LHCN-M2 (cell line): ENCODE measurements at places on chromosomes 4 and X. TPM values are rescaled to one million over a fixed set of nuclear protein-coding genes. Genes with fewer than 3 reads are reported as not detected.

The COL4A6 gene
- total RNA-seq, result 0.75 and 0.83 TPM in 2 replicates

The PCDH19 gene
- total RNA-seq, result not detected in 2 replicates

The ITIH6 gene
- total RNA-seq, result not detected in 2 replicates

The PARM1 gene
- total RNA-seq, result 1.2 and 2.0 TPM in 2 replicates

The KDR gene
- 15.8 and 19.3 TPM in 2 replicates for total RNA-seq

The PNMA3 gene
- total RNA-seq, result not detected in 2 replicates

The AREG gene
- total RNA-seq, result 75.3 and 95.8 TPM in 2 replicates

The ZNF141 gene
- total RNA-seq, result 8.5 and 9.2 TPM in 2 replicates

The LDB2 gene
- not detected in 2 replicates for total RNA-seq

The MAGEA8 gene
- not detected in 2 replicates for total RNA-seq

The OTC gene
- total RNA-seq, result not detected in 2 replicates

The CD38 gene
- not detected in 2 replicates for total RNA-seq

The GLUD2 gene
- 0.34 and 0.45 TPM in 2 replicates for total RNA-seq

The PWWP3B gene
- total RNA-seq, result 12.2 and 16.7 TPM in 2 replicates

The FDCSP gene
- total RNA-seq, result not detected in 2 replicates

- DNase-seq, result no peak
Measured at GRCh38 chr4:74541667-74542066, 96.7 kb downstream of the AREG start.

DNA sequence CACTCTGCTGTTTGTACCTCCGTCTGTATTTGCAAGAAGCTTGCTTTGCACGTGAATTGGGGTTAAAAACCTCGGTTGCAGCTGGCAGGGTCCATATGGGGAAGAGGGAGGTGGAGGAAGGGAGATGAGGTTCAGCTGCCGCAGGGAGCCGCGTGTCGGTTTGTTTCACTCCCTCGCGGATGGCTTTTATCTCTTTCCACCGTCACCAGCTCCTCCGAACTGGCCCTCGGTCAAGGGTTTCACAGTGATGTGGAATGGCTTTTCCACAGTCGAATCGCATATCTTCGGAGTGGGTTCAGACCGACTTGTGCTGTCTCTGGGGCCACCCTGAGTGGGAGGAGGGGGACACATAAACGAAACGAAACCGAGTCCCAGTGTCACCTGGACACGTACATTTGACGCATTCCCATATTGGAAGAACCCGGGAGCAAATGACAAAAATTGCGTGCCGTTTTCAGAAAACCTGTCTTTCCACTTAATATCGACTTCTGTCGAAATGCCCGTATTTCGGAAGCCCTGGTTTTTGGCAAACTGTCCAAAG lies 929 bp downstream of the ZBTB33 start:
- DNase-seq, result peak; percentile 17

DNA sequence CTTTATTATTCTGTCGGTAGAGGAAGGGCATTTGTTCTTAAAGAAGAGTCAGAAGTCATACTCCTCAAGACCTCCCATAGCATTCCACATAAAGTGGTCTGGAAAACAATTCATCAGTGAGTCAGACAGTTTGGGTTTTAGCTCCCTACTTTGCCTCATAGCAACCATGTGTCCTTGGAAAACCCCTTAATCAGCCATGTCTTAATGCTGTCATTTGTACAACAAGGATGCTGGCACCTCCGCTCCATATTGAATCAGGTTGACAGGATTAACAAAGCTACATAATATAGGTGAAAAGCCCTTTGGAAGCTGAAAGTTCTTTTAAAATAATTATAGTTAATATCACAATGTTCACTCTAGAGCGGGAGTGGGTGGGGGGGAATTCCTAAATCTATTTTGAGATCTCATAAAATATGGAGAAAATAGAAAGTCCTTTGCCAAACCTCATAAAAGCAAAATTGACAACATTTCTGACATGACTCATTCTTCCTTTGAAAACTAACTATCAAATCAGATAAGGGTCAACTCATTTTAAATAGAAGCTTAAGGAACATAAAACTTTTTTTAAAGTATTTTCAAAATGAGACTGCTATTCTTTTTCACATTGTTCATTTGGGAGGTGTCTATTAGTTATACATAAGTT lies 37.3 kb upstream of the GUCY1A1 start:
- DNase-seq, result no peak

GRCh38 chr4:76781698-76782595 lies 116.0 kb downstream of the SOWAHB start:
- DNase-seq, result peak; percentile 99

GRCh38 chr4:81030061-81030980 lies at the start of gene BMP3:
Gene BMP3 (plus strand): TSS chr4:81030708. CDS start chr4:81031285, 577 bp downstream.
- peak; percentile 31 for DNase-seq

DNA sequence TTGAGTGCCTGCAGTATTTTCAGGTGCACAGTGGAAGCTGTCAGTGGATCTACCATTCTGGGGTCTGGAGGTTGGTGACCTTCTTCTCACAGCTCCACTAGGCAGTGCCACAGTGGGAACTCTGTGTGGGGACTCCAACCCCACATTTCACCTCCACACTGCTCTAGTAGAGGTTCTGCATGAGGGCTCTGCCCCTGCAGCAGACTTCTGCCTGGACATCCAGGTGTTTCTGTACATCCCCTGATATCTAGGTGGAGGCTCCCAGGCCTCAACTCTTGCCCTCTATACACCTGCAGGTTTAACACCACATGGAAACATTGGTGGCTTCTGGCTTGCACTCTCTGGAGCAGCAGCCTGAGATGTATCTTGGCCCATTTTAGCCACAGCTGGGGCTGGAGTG lies 17.0 kb upstream of the NELFA start:
- no peak for DNase-seq

DNA sequence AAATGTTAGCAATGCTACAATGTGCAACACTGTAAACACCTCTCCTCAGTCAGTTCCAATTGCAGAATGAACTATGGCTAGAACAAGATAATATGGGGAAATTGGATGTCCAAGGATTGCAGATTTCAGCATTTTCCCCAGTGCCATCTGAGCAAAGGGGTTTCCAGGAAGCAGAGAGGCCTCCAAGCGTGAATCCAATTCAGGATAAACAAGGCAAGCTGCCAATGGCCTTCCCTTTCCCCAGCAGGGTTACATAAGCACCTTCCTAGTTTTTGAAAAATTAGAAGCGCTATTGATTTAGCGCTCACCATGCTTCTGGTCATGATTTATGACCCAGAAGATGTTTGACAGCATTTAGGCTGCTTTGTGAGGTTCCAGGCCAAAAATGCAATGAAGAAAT lies 223.0 kb upstream of the GATB start:
- no peak for DNase-seq

- DNase-seq, result no peak
Measured at GRCh38 chr4:40515398-40516293, 114.0 kb downstream of the RBM47 start.

DNA sequence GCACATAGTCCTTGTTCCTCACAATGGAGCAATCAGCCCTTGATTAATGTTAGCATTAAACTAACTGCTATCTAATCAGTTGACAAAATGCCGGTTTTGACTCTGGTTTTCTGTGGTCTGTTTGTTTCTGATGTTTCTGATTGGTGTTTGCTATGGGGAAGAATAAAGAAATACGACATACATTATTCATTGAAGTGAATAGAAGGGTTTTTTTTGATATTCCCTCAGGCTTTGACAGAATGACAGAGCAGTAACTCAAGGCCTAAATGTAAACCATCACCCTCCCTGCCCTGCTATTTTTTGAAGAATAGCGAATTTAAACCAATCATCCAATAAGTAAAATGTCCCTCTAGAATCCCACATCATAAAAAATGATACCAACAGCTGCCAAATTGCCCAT lies 65.5 kb upstream of the HS3ST1 start:
- DNase-seq, result no peak

DNA sequence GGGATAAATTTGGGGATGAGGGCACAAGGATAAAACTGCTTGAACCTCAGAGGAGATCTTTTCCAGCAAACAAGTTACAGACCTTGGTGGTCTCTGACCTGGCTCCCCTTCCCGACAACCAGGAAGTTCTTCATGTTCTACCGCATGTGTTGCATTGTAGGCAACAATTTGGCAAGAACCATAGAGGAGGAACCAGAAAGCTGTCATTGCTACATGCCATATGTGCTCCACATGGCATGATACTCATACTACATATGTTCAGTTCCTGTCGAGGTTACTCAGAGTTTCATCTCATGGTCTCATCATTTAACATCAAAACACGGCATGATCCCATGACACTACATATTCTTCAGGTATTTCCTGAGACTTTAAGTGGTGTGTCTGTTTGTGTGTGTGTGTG lies 235.9 kb downstream of the OR13H1 start:
- DNase-seq, result no peak

- no peak for DNase-seq
Measured at GRCh38 chrX:130848763-130849162, 54.2 kb downstream of the ENOX2 start.

GRCh38 chrX:44162964-44163475 lies 180.5 kb downstream of the EFHC2 start:
- DNase-seq, result no peak

DNA sequence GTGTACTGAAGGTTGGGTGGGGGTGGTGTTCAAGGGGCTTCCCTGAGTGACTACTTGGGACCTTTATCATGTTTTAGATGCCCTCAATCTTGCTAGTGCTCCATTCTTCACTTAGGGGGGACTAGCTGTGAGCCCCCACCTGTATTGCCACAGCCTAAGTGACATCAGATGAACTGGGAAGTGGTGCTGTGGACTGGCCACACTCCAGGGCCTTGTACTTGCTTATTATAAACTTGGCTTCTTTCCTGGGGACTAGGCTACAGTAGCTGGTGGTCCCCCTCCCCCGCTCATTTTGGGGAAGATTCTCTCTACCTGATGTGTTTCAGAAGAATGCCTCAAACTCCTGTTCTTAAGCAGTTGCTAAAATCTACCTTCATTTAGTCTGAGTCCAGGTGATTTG lies 46.7 kb upstream of the WDR1 start:
- DNase-seq, result no peak

- no peak for DNase-seq
Measured at GRCh38 chr4:135732448-135732847, 1530.9 kb upstream of the PABPC4L start.

GRCh38 chr4:25128671-25129070 lies 31.6 kb downstream of the SEPSECS start:
- peak; percentile 33 for DNase-seq

- no peak for DNase-seq
Measured at GRCh38 chr4:118396881-118397622, 44.2 kb upstream of the PRSS12 start.

DNA sequence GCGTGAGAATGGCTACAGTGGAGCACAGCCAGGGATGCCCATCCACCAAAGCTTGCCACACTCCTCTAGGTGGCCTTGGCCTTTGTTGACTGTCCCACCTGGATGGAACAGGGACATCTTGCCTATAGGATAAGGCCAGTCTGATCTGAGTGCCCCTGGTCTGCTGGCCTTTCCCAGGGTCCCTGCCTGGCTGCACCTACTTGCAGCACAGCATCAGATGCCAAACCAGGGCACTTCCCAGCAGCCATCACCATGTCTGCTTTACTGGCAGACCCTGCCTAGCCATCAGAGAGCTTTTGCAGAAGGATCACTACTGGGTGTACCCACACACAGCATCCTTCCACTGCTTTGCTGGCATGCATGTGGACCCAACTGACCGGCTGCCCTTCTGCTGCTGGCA lies 143.2 kb downstream of the GABRA3 start:
- DNase-seq, result no peak

DNA sequence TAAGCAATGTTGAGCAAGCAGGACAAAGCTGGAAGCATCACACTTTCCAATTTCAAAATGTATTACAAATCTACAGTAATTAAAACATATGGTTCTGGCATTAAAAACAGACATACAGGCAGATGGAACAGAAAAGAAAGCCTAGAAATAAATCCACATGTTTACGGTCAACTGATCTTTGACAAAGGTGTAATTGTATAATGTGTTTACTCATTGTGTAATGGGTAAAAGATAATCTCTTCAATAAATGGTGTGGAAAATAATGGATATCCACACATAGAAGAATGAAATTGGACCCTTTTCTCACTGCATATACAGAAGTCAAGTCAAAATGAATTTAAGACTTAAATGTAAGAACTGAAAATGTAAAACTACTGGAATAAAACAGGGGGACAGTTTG lies 394.2 kb downstream of the ANKRD50 start:
- no peak for DNase-seq

GRCh38 chr4:41791557-41791956 lies 43.0 kb upstream of the PHOX2B start:
- DNase-seq, result no peak

- no peak for DNase-seq
Measured at GRCh38 chrX:47191331-47191730, 2.3 kb upstream of the UBA1 start.

DNA sequence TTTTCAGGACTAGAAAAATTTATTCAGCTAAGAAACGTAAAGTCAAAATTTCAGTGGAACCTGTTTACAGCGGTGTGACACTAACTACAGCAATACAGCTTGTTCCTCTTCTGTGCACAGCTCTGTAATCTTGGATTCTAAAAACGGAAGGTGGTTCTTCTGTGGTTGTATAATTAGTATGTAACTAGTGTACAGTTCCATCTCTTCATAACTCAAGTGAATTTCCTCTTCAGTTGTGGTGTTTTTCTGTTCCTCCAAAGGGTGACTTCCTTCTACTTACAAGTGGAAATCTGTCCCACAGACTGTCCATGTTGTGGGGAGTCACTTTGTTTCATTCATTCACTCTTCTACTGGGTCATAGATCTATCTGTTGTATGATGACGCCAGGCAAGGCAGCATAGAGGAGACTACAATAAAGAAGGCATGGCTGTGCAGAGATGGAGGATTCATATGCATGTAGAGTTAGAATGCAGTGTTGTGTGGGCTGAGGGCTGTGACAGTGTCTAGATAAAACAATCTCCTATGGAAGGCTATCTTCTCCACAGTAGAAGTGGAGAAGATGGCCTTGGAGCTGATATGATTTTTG lies 5.4 kb downstream of the DAPP1 start:
- DNase-seq, result no peak

GRCh38 chr4:189804894-189805293 lies 135.8 kb upstream of the FRG1 start:
- no peak for DNase-seq

- no peak for DNase-seq
Measured at GRCh38 chrX:1025413-1025812, 187.0 kb downstream of the CRLF2 start.

DNA sequence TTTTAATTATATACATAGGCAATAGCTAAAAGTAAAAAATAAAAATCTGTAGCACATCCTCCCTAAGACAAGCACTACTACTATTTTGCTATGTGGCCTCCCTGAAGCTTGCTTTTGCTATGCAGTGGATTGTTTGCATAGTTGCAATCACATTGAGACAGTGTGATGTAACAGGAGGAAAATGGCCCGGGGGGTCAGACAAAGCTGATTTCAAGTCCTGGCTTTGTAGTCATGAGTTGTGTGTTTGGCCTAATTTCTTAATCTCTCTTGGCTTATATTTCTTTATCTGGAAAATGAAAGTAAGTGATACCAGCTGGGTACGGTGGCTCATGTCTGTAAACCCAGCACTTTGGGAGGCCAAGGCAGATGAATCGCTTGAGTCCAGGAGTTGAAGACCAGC lies 166.6 kb downstream of the LHFPL1 start:
- DNase-seq, result no peak

GRCh38 chrX:103343105-103343504 lies 13.1 kb downstream of the TCEAL7 start:
- DNase-seq, result peak; percentile 39

GRCh38 chr4:15695729-15696128 lies 7.1 kb upstream of the BST1 start:
- no peak for DNase-seq
